T-helper 9 cell (primary cell): ENCODE measurements at places on chromosomes 5 and 9.

DNA sequence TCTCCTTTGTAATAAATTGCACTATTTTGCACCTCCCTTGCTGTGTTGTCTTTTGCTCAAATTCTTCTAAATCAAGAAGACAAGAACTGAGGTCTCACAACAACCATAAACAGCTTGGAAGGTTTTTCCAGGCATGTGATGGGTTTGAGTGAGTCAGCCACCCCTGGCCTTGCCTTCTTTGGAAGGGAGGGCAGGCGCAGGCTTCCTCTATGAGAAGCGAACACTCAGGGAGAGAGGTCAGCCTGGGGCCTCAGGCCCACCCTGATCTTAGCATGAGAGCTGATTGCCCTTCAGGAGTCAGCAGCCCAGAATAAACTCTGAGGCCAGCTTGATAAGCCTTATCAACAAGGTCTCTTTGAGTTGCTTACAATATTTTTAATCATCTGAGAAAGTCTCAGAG, 31.6 kb downstream of the S1PR3 start:
- no peak for DNase-seq

- DNase-seq, result no peak
Observed at GRCh38 chr5:160166069-160166972, 47.1 kb upstream of the PWWP2A start.

DNA sequence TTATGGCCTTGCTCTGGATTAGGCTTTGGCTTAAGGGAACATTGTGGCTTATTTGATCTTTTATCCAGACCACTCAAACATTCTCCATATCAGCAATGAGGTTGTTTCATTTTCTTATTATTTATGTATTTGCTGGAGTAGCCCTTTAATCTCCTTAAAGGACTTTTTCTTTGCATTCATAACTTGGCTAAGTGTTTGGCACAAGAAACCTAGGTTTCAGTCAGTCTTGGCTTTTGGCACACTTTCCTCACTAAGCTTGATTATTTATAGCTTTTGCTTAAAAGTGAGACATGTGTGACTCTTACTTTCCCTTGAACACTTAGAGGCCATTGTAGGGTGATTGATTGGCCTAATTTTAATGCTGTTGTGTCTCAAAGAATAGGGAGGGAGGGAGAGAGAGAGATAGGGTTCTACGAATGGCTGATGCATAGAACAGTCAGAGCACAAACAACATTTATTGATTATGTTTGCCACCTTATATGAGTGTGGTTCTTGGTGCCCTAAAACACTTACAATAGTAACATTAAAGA, 2265.3 kb upstream of the C9orf72 start:
- DNase-seq, result no peak

GRCh38 chr5:169777159-169777558, 140.1 kb downstream of the DOCK2 start:
- DNase-seq, result no peak

DNA sequence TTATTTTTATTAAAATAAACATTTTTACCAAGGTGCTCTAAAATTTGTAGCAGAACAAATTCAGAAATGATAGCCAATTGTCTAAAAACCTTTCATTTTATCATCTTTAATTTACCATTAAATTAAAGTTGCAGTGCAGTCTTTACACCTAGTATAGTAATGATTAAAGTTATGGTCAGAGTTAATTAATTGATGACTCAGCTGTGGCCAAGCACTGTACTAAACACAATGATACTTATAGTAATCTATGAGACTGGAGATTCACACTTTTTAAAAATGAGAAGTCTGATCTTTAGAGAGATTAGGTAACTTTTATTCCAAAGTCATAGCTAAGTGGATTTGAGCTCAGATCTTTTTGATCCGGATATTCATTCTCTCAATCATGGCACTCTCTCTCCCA, 621.1 kb upstream of the MEF2C start:
- DNase-seq, result no peak

- DNase-seq, result peak; percentile 31
Observed at GRCh38 chr9:133163504-133164172, at the start of gene GBGT1. Gene GBGT1 (minus strand): TSS chr9:133163914. CDS start chr9:133162412, 1,502 bp downstream.

DNA sequence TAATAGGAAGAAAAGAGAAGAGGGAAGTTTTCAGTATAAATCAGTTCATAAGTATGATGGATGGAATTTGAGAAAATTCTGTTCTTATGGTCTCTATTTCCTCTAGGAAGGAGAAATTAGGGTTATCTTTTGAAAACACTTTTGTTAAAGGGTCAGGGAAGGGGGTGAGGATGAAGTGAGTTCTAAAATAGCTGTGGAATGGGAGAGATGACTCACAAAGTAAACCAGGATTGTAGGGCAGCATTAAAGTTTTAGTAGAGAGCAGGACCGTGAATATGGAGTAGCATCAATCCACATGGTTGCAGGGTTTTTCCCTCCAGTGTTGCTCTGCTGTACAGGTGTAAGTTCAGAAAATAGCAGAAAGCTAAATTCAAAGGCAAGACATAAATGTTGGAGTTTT, 32.4 kb downstream of the MUSK start:
- no peak for DNase-seq

- DNase-seq, result no peak
Observed at GRCh38 chr5:94161801-94162200, 420.4 kb upstream of the POU5F2 start.

DNA sequence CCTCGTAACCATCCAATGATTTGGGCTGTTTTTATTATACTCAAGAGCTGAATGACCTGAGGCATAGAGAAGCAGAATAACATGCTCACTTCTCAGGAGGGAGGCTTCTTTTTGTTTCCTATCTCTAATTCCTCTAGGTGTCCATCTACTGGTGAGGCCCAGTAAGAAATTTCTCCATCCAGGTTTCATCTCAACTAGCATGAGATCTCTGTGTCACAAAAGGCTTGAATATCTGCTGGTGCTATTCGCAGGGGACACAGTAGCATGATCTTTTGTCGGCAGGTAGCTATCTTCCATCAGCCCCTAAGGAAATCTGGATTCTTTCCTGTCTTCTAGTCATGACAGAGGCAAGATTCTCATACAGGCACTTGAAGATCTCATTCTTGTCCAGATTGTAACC, 8.9 kb downstream of the IFNE start:
- no peak for DNase-seq

- DNase-seq, result no peak
Observed at GRCh38 chr5:40221796-40222195, 457.9 kb upstream of the PTGER4 start.

DNA sequence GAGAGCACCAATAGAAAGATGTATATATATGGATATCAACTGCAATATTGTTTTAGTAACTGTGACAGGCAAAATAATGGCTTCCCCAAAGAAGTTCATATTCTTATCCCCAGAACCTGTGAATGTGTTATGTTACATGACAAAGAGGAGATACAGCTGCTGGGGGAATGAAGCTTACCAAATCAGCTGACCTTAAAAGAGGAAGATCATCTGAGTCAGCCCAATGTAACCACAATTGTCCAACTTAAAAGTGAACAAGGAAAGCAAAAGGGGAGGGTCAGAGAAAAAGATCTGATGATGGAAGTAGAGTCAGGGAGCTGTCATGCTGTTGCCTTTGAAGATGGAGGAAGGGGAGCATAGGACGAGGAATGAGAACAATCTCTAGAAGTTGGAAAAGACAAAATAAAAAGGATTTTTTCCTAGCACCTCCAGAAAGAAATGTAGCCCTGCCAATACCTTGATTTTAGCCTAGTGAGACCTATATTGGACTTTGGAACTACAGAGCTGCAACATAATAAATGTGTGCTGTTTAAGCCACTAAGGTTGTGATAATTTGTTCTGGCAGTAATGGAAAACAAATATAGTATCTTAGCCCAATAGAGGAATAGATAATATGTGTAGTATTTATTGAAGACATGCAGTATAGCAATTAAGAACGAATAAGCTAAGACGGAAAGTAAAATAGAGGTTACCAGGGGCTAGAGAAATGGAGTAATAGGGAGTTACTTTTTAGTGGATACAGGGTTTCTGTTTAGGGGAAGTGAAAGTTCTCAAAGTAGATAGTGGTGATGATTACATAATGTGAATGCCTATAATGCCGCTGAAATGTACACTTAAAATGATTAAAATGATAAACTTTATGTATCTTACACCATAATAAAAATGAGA, 115.9 kb downstream of the PIK3R1 start:
- DNase-seq, result no peak

- DNase-seq, result no peak
Observed at GRCh38 chr5:41264019-41264418, 50.7 kb upstream of the C6 start.
